ENCODE measurements at places on chromosomes 2 and 18. TPM values are rescaled to one million over a fixed set of nuclear protein-coding genes. Genes with fewer than 3 reads are reported as not detected.

DNA sequence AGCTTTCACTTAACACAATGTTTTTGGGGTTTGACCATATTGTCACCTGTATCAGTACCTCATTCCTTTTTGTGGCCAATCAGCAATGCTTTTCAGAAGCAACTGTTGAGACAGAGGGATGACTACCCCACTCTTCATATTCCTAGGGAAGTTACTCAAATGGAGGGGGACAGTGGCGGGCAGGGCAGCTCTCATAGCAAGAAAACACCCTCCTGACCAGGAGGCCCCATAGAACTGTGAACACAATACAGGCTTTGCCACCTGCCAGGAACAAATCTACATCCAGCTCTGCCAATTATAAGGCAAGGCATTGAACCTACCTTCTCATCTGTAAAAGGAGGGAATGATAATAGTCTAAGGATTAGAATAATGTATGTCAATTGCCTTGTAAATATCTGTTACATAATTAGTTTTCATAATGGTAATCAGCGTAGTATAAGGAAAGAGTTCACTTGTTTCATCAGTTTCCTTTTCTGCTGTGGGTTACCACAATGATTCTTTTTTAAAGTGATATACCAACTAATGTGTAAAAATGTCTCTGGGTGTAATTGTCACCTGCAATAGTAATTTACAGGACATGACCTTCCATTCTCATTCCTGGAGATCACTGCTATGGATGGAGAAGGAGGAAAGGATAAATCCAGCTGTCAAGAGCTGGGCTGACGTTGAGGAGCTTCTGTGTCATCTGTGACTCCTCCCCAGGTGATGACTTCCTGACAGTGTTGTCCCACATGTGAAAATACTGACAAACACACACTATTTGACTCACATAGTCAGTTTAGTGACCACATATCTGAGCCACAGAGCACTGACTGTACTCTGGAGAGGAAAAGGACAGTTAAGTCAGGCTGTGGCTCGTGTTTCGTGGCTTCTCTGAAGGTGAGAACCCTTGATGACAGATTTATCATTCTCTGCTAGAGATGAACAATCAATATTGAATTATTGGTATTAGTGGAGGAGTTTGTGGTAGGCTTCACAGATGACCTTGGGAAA, 13.5 kb downstream of the ALPK2 start:
- no peak for DNase-seq

- no peak for DNase-seq
Measured at GRCh38 chr2:153004627-153005026, 286.2 kb downstream of the ARL6IP6 start.

GRCh38 chr2:48849770-48850169, 94.2 kb upstream of the LHCGR start:
- no peak for DNase-seq

GRCh38 chr2:112772911-112773475, 8.6 kb upstream of the CKAP2L start:
- no peak for DNase-seq

GRCh38 chr2:80378-80777, 34.1 kb upstream of the FAM110C start:
- DNase-seq: no peak

- no peak for DNase-seq
Measured at GRCh38 chr2:201452922-201453643, 1.5 kb downstream of the STRADB start.

DNA sequence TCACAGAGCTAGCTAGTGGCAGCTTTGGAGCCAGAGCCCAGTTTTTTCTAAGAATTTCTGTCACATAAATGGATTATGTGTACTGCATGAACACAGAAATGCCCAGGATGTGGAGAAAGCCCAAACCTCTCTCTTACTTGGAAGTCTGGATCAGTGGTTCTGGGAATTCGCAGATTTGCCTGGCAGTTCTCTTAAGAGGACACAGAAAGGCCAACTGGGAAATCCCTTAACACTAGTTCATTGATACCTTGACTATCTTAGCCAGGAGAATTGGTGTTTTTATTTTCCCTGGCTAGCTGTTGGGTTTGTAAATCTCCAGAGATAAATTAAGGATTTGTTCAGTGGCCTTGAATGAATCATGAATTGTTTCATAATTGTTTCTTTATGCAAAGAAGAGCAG, 95.3 kb downstream of the DPP10 start:
- no peak for DNase-seq

AQP12A gene
- not detected for total RNA-seq

GREB1L gene
- total RNA-seq: 12.4 TPM

KYNU gene
- 0.40 TPM for total RNA-seq
